ENCODE measurements at places on chromosomes 11 and 22.

DNA sequence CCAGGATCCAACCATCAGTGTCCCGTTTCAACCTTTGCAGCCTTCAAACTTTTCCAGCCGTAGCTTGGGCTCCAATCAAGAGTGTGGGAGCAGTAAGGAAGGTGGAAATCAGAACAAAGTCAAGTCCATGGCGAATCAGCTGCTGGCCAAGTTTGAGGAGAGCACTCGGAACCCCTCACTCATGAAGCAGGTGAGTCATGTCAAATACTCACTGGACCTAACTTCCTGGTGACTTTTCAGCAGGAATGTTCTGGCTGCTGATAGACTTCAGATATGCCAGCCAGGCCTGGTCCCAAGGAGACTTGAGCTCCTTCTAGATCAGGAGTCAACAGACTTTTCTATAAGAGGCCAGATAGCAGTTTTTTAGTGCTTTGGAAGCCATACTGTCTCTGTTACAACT is 129.0 kb downstream of the MICAL2 start:
- DNase-seq, result no peak

DNA sequence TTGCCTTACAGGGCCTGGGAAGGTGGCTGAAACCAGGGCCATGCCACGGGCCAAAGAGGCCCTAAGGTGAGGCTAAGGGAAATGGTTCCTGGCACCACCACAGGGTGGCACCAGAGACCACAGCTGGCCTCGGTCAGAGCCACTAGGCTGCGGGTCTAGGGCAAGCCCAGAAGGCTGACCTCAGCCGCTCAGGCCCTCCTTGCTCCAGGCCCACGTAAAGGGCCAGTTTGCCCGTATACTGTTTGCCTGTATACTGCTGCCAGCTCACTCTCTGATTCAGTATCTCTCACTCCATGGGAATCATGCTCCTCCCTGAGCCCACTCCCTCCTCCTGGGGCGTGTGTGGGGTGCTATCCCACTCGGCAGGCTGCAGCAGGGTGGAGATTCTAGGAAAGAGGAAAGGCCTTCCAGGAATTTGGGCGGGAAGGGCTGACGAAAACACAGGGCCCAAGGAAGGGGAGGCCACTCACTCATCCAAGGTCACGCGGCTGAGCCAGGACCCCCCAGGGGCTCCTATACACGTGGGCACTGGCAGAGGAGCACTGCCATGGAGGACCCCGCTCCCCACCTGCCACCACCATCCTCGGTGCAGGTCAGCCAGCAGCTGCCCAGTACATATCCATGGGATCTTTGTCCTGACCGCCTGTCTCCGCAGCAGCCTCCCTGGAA is 62.4 kb downstream of the NECTIN1 start:
- DNase-seq, result peak; percentile 53

- DNase-seq, result no peak
These were observed 34.4 kb upstream of the ZBED5 start for GRCh38 chr11:10892250-10892649.

DNA sequence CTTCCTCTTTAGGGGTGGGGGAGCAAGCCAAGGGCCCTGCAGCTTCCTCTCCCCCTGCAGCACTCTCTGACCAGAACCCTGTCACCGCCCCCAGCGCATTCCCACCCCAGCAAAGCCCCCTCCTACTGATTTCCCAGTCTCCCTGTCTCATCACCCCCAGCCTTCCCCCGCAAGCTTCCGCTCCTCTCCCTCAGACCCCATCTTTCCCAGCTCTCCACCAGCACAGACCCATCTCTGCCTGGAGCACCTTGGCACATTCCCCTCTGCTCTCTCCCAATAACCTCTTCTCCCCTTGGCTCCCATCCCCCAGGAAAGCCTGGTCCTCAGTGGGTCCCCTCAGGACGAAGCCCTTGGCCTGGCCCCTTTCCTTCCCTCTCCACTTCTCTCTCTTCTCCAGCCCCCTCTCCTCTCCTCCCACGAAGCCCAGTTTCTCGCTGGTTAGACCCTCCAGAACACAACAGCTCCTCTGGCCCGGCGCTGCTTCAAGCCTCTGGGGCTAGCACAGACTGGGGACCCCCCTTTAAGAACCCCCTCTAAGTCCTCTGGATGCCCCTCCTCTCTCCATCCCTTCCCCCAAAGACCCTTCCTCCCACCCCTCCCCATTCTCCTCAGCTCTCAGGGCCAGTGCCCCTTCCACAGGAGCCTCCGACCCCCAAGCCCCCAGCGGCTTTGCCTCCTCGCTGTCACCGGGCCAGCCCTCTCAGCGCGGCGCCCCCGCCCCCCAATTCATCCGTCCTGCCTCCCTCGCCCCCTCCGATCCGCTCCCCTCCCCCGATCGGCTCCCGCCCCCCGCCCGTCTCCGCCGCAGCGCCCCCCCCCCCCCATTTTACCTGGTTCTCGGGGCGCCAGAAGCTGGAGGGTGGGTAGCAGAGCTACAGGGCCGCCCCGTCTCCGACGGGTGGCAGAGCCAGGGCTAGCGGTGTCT is 594 bp downstream of the NRXN2 start:
- DNase-seq, result no peak

GRCh38 chr22:45413368-45414211 is at the start of the genes RIBC2 and SMC1B:
Gene RIBC2 (plus strand): TSS chr22:45413693. CDS start chr22:45413887, 194 bp downstream.
Gene SMC1B (minus strand): TSS chr22:45413599. CDS start chr22:45413567, 32 bp downstream.
- peak; percentile 76 for DNase-seq

DNA sequence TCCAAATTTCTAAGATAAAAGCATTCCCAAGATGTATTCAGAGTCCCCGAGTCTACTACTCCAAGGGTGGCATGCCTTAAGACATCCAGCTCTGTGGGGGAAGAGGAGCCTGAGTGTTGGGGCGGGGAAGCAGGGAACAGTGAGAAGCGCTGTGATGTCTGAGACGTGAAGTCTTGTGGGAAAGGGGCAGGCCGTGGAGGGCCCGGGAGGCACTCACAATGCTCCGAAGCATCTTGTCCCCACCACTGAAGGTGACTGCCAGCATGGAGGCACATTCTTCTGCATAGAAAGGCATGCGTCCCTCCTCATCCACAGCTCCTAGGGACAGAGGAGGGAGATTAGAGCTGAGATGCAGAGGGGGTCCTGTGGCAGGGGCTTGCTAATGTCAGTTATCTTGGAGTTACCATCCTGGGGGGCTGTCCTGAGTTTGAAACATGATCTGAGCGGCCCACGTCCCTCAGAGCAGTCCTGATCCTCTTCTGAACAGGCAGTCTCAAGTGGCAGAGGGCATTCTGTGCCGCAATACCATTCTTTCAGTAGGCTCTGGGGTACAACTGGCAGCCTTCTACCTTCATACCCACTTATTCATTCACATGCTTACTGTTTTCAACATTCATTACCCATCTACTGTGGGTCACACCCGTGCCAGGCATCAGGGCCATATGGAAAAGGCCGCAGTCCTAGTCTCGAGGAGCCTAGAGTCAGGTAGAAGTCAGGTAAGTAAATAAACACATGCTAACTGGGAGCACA is 8.7 kb downstream of the PCSK7 start:
- DNase-seq, result no peak

- no peak for DNase-seq
These were observed 7.0 kb upstream of the SYN3 start for GRCh38 chr22:33065230-33065629.

DNA sequence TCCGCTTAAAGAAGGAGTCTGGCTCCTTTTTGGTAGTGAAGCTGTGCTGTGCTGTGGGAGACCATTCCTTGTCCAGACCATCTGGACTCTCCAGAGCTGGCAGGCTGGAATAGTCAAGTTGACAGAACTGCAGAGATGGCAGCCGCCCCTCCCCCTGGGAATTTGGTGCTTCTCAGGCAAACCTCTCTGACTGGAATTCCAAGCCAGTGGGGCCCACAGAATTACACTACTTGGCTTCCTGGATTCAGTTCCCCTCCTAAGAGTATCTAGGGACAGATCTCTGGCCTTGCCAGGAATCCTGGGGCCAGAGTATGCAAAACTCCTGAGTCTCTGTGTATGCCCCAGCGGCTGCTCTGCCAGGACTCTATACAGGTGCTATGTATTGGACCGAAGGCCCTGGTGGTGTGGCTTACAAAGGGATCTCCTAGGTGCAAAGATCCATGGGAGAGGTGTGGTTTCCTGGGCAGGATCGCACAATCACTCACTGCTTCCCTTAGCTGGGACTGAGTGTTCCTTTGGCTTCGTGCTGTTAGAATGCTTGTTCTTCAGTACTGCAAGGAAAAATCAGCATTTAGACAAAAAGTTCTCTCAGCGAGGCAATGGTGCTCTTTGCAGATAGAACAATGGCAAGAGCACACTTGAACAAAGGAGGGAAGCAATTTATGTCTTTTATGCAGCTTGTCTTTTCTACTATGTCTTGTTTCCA is 86.8 kb downstream of the PRMT3 start:
- DNase-seq, result no peak
